ENCODE measurements at places on chromosomes 7 and 10.

DNA sequence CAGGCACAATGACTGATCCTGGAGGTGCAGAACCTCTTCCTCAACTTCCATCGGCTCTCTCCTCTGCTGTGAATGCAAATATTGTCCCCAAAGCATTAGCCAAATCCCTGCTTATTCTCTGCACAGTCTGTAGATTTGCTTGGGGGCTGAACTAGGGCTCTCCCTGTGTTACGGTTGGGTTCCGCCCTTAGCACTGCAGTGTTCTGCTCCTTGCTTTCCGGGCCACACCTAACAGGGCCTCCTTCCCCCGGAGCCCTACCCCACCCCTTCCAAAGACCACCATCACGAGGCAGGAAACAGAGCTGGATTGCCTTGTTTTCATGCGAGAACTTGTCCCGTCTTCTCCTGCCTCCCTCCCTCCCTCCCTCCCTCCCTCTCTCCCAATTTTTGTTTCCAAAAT, 36.6 kb downstream of the SLC25A28 start:
- no peak for DNase-seq

- no peak for DNase-seq
Measured at GRCh38 chr10:3814838-3815220, 29.8 kb upstream of the KLF6 start.

GRCh38 chr10:44477046-44477425, 92.1 kb upstream of the CXCL12 start:
- DNase-seq, result no peak

DNA sequence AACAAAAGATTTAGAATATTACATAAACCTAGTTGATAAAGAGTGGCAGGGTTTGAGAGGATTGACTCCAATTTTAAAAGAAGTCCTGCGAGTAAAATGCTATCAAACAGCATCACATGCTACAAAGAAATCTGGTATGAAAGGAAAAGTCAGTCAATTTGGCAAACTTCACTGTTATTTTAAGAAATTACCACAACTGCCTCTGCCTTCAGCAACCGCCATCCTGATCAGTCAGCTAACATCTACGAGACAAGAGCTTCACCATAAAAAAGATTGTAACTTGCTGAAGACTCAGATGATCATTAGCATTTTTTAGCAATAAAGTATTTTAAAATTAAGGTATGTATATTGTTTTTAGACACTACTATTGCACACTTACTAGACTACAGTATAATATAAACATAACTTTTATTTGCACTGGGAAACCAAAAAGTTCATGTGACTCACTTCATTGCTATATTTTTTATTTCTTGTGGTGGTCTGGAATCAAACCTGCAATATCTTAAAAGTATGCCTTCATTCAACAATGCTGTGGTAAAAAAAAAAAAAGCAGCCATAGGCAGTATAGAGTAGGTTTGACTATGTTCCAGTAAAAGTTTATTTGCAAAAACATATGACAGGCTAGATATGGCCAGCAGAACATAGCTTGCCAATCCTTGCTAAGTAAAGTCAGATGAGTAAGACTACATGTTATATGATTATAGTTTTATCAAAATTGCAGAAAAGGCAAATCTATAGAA, 74.4 kb downstream of the GLCCI1 start:
- no peak for DNase-seq

DNA sequence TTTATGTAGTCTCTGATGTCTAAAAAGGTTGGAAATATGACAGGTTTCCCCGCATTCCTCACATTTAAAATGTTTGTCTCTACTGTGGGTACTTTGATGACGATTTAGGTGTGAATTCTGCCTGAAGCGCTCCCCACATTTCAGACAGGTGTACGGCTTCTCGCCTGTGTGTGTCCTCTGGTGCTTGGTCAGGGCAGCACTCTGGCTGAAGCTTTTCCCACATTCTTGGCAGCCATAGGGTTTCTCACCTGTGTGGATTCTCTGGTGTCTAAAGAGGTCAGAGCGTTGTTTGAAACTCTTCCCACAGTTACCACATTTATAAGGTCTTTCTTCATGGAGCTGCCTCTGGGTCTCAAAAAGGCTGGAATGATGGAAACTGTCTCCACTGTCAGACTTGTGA, 6.3 kb downstream of the ZNF394 start:
- no peak for DNase-seq

DNA sequence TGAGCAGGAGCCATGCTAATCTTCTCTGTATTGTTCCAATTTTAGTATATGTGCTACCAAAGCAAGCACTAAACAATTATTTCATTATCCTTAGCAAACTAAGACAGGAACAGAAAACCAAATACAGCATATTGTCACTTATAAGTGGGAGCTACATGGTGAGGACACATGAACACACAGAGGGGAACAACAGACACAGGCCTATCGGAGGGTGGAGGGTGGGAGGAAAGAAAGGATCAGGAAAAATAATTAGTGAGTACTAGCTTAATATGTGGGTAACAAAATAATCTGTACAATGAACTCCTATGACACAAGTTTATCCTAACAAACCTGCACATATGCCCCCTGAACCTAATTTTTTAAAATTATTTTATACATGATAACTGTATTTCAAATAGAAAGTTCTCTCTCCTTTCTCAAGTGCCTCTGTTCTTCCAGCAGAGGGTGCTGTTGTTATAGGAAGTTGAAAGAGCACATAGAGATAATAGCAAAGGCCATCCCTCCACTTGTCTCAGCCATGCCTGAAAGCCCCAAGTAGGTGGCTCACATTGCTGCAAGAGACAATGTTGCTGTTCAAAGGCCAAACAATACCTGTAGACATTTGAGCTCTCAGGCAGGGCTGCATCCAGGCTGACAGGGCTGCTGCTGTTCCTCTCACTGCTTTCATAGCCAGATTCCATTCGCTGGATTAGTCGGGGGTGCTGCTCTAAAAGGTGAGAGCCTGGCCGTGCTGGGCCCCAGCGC, 33.4 kb upstream of the PPP3CB start:
- DNase-seq, result no peak

DNA sequence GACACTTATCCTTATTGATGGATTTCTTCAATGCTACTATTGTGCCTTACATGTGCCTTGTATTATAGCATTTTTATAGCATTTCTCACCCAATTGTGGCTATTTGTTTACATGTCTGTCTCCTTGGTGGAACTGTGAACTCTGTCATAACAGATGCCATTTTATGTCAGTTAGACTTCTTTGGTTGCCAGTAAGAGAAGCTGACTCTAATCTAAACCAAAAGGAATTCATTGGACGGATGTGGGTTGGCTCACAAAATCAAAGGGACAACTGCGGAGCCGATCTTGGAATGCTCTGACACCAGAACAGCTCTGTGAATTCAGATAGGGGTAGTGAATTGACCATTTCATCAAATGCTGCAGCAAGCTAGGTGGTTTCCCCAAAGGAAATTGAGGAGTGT, 15.0 kb downstream of the GARIN1A start:
- DNase-seq, result no peak

- no peak for DNase-seq
Measured at GRCh38 chr7:158829021-158829341, 328 bp downstream of the ESYT2 start.

DNA sequence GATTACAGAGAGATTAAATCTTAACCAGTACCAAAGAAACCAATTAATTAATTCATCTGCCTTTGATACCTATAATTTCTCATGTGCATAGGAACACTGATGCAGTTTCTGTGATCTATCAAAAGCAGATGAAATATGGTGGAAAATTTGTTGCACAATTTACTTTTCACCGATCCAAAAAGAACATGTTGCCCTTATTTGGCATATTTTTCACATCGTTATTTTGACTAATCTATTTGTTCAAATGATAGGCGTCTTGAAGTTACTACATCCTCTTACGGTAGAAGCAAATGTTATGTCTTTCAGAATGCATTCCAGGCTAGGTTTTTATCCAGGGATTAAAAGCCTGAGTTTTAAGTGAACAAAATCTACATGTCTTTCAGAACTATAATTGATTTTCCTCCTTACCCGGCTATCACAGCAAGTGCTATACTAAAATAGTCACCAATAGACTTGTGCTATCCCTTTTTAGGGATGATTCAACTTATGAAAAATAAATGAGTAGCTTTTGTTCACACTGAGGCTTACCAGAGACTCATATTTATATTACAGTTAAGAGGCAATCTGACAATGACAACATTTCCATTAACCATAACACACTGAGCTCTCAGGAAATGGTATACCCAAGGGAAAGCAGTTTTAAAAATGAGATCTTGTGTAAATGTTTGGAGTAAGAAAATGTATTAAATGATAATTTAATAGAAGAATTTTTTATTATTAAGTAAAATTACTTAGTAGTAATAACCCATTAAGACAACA, 16.8 kb upstream of the TES start:
- no peak for DNase-seq

GRCh38 chr10:126902157-126902556, 3.1 kb upstream of the DOCK1 start:
- DNase-seq, result no peak

GRCh38 chr10:974038-974784, 14.0 kb upstream of the GTPBP4 start:
- no peak for DNase-seq

GRCh38 chr10:5450605-5451384, 38.4 kb downstream of the NET1 start:
- DNase-seq, result no peak

- no peak for DNase-seq
Measured at GRCh38 chr7:101882005-101882421, 64.6 kb downstream of the CUX1 start.

- DNase-seq, result no peak
Measured at GRCh38 chr10:102001435-102002068, 54.4 kb downstream of the ARMH3 start.

DNA sequence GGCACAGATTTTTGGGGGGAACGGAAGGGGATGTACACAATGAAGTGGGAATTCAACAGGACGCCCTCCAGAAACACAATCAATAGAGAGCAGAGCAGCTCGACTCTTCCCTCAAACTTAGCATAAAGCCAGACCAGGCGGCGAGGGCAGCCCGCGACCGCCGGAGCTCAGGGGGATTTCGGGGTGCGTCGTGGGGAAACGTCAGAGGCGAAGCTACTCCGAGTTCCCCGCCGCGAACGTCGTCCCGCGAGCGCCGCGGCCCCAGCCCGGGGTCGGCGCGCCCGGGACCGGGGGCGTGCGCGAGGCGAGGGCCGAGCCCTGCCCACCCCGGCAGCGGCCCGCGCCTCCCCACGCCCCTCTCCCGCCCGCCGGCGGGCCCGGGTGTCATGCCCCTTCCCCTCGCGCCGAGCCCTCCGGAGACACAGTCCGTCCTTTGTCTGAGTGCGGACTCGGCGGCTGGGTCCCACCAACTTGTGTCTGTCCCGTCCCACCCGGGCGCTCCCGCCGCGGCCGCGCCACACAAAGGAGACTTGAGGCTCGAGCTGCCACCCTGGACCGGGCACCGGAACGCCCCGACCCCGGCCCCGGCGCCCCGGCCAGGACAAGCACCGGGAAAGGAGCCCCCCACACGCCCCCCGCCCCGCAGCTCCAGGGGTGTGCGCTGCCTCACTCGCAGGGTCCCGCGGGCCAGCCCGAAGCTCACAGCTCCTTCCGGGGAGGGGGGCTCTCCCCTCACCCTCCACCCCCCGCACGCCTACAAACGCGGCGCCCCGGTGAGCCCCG, 634 bp downstream of the EZH2 start:
- DNase-seq, result peak; percentile 34

DNA sequence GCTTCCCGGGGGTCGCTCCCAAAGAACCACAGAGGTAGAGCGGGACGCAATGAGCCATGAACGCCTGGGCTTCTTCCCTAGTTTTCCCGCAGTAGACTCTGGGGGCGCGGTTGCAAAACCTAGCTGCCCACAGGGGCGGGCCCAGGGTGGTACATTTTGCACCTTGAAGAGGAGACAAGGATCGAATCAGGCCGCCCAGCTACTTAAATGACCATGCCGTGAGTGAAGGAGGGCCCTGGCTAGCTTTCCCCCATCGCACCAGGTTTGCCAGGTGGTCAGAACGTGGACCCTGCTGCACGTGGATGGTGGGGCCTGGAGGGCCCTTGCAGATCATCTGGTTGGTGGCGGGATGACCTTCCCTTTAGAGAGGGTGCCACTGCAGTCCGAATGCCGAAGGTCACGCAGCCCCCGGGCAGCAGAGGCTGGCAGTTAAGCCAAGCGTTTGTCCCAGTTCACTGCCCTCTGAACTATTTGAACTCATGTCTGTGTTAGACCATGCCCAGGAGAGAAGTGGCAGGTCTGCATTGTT, 604 bp upstream of the SHTN1 start:
- DNase-seq, result no peak

DNA sequence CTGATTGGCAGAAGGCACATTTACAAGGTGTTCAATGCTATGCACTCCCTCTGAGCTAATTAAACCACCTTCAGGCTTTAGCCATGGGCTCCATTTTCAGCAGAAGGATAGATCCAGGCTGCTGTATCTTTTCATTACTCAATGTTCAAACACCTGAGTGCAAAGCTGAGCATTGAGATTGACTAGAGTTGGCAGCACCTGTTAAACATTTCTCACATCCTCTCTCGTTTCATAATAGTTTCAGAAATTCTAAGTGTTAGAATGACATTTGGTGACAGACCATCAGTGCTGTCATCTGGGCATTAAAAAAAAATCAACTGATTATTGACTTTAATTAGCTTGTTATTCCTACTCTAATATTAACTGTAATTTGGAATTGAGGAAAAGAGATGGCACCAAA, 187.1 kb upstream of the SEMA3E start:
- DNase-seq, result no peak

GRCh38 chr7:158384746-158385145, 202.9 kb downstream of the PTPRN2 start:
- no peak for DNase-seq

- DNase-seq, result no peak
Measured at GRCh38 chr10:18159557-18159956, 19.3 kb downstream of the CACNB2 start.

DNA sequence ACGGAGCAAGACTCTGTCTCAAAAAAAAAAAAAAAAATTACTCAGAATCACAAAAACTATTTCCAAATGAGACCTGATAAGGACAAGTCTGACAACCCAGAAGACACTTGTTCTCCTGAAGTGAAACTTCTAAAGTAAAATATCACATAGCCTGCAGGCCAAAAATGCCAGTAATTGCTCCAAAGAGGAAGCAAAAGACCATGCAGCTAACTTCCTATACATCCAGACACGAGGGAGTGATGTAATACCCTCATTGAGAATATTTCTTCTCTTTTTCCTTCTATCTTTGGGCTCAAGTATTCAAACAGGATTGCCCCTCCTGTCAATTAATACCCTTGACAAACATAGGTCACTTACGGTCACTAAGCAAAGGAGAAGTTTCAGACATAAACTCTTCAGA, 31.2 kb downstream of the ARMH3 start:
- no peak for DNase-seq

- no peak for DNase-seq
Measured at GRCh38 chr10:62978482-62978881, 154.6 kb upstream of the NRBF2 start.

- DNase-seq, result no peak
Measured at GRCh38 chr10:88994019-88994418, 3.4 kb downstream of the FAS start.
